ENCODE measurements at places on chromosomes 1 and 21.

DNA sequence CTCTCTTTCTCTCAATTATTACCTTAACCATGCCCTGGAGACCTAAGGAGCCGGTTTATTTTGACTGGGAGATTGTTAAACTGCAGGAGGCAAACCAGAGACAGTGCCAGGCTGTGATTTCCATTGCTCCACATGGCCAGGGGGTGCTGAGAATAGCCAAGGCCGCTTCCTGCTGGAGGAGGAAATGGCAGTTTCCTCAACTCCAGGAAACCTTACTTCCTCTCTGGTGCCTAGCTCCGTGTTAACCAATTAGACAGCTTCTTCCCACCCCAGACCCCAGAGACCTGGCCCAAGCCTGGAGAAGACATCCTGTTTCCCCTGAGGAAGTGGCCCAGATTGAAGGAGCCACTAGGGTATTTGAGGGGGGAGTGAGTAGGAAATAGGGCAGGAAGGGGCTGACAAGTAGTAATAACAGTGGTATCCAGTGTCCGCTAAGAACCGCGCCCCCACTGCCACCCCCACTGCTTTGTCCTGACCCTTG lies 161.2 kb downstream of the PLPP3 start:
- DNase-seq: no peak

GRCh38 chr21:27802816-27803475 lies 836.1 kb upstream of the ADAMTS5 start:
- no peak for DNase-seq

- no peak for DNase-seq
Observed at GRCh38 chr1:71296551-71297134, 215.8 kb upstream of the ZRANB2 start.

DNA sequence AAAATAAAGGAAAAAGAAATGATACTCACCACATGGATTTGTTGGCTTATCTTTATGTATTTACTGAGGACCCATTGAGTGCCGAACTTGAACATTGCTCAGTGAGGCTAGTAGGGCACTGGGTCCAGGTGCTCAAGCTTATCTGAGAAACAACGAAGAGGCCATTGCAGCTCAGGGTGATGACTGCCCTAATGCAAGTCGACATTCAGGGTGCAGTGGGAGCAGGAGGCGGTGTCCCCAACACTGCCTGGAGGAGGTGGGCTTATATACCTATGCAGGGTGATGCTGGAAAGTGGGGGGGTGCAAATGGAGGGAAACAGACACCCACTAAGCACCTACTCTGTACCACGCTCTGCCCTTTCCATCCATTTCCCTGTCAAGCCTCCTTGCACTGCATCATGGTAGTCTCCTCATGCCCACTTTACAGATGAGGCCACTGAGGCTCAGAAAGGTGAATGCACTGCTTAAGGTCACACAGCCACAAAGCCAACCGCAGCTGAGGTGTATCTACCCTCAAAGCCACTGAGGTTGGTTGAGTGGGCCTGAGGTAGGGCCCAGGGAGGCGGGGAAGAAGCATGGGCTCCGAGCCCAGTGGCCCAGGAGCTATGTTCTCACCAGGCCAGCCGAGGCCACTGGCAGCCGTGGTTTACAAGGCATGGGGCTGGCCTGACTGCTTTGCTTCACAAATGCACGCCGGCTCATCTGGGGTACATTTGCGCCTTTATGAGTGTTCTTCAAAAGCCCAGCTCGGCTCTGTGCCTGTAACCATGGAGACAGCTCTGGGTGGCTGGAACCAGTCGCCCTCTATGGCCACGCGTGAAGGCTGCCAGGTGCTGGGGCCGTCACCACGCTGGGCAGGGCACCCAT lies 103.8 kb downstream of the EPHB2 start:
- DNase-seq: no peak

DNA sequence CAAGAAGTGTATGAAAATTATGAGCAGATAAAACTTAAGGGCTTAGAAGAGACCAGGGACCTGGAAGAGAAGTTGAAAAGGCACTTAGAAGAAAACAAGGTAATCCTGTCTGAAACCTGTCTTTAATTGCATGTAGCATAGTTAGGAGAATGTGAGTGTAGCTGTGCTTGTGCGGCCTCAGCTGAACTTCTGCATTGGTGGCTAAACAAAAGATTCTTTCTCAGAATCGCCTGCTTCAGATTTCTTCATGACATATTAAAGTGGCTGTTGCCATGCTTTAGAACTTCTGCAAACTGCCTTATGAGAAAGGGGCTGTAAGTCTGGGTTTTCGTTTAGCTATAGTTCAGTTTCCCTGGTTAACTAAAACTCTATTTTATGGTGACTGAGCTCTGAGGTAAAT lies 94.5 kb downstream of the VPS26C start:
- DNase-seq: no peak

DNA sequence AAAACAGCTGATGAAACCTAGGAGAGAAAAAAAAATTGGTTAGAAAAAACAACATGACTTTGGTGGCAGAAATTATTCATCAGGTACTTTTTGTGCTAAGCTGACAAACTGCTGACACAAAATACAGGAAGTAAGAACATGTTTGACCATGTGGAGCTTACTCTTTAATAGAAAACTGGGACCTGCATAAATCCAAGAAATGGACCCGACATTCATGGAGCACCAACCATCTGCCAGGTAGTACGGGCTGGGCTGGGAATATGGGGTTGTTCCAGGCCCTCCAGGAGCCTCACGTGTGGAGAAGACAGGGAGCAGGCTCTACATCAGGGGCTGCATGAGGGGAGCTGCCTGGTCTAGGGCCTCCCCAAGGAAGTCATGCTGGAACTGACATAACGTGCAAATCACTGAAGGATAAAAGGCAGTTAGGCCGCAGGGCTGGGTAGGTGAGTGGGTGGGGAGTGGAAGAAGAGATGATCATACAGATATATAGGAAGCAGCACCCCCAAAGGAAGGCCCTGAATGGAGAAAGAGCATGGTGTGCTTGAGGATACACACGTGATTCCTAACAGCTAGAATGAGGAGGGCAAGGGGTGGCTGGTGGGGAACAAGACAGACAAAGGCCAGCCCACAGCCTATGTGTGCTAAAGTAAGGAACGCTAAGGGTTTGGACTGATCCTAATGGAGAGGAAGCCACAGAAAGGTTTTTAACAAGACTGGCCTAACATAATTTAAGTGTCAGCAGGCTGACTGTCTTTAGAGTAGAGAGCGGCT lies 26.1 kb downstream of the CD58 start:
- no peak for DNase-seq

DNA sequence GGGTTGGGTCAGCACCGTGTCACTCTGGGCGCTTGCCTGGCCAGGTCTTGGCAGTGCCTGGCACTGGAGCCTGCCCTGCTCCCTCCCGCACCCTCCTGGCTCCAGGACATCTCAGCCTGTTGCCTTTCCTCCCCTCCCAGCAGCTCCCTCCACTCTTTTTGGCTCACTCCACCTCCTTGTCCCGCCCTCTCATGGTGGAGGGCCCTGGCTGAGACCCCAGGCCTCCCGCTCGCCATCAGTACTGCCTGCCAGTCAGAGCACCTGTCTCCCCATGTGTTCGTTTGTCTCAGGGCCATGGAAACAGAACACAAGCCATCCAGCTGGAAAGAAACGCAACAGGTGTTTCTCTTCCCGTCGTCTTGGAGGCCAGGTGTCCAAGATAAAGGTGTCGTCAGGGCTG lies 61.0 kb downstream of the B3GALT5 start:
- DNase-seq: no peak

DNA sequence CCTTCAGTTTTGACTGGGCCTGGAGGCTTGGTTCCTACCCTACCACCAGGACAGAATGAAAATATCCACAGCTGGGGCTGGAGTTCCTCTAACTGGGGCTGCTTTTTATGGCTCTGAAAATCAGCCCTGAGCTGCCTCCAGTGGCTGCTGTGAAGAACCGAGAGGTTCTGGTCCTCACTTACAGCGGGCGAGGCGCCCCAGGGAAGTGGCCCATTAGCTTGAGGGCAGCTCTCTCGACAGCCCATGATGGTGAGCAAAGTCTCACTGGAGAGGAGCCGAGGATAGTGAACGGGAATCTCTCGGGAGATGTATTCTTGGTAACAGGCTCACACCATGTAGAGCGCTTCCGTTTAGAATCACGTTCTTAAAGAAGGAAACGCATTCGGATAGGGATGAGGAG lies 459.7 kb downstream of the KIF26B start:
- DNase-seq: no peak

DNA sequence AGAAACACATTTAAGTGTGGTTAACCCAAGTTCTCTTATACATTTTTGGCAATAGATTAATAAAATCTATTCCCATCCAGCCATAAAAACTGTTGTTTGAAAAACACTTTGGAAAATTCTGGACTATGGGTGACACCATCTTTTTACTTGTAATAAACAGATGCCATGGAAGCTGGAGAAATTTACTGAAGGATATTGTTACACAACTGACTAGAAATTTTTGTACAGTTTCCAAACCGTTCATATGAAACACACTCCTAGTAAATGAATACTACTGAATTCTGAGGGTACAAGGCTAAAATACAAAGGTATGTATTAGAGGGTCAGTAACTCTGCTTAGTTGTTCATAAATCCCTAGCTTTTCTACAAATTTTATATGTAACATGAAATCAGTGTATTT lies 48.7 kb downstream of the TRIM33 start:
- no peak for DNase-seq

DNA sequence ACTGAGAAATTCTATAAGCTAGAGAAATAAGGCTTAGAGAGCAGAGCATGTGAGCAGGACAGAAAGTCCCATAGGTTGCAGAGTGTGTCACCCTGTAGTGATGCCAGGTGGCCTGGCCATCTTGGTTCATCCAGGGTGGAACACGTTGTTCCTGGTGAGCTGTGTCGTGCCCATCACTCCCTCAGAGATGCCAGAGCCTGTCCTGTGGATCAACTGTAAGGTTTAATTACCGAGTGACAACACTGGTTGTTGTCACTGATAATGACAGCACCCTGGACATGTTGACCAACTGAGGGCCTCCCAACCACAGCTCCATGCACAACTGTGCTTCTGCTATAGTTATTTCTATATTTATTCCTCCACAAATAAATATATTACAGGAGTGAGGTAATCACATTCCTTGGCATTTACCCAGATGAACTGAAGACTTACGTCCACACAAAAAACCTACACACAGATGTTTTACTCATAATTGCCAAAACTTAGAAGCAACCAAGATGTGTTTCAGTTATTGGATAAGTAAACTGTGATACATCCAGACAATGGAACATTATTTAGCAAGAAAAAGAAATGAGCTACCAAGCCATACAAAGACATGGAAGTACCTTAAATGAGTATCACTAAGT lies 6.2 kb downstream of the C1orf198 start:
- DNase-seq: no peak

DNA sequence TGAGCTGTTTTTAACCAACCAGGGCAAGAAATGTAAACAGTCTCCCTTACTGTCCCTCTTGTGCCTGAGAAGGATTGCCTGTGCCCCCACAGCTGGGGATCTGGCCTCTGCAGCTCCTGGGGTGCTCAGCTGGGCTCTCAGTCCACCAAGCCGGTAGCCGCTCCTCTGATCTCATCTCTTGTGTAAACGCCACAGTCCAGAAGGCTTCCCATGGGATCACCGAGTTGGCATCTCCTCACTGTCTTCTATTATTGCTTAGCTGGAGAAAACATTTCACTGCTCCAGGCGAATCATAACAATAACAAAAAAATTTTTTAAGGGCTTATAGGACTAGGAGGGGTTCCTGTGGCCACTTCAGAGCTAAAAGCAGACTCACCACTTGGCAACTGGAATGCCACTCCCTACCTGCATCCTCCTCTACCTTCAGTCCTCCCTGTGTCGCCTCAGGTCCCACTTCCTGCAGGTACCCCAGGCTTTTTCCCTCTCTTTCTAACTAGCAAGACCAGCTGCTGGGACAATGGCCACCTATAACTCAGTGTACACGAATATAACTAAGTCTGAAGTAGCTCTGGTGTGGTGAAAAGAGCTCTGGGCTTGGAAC lies 75.8 kb downstream of the ATP1A1 start:
- DNase-seq: no peak

Data from NCI-H526 treated with DMSO at 0.1 percent for 48 hours (cell line).